ENCODE measurements at places on chromosomes 16 and 17.
A peak's percentile ranks its signal among the peaks of the same experiment; 100 is the strongest.

DNA sequence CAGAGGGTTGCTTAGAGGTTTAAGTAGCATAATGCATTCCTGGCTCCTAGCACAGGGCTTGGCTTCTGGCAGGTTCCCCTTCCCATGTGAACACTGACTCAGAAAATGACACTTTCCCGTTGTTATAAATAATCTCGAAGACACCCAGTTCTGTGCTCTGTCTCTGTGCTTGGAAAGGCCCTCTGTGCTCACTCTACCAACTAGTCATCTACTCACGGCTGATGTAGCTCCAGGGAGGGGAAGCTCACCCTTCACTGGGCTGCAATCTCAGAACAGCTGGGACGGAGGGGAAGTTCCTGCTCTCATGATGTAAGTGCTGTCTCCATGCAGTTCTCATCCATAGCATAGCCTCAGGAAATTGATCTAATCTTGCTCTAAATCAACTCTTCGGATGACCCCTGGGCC is 230.5 kb upstream of the ASIC2 start:
- no peak for DNase-seq

- DNase-seq: no peak
Observed at GRCh38 chr17:2238432-2239169, 65.0 kb downstream of the SMG6 start.

DNA sequence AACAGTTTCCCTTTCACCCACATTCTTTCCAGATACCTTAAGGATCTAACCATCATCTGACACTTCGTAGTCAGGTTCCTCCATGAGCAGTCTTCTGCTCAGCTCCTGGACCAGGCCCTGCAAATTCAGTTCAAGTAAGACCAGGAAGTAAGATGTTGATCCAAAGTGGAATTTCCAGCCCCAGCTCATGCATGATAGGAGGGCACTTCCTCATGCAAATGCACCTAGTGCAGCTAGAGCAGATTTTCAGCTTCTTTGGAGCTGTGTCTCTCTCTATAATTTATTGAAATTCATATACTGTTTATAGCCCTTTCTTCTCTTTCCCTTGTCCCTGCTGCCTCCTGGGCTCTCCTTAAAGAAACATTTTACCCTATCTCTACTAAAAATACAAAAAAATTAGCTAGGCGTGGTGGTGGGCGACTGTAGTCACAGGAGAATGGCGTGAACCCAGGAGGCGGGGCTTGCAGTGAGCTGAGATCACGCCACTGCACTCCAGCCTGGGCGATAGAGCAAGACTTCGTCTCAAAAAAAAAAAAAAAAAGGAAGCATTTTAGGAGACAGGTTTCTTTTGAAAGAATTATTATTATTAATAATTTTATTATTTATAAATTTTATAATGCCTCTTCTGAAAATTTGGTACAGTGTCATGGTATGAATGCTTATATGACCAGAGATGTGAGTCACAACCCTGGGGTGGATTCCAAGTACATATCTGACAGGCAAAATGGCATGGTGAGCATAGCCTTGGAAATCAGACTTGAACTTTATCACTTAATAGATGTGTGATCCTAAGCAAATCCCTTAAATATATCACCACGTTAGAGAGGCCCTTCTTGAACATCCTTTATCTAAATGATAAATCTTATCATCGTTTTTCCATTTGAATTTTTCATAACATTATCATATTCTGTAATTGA is 94.3 kb downstream of the SSH2 start:
- DNase-seq: peak; percentile 39

- no peak for DNase-seq
Observed at GRCh38 chr17:33202021-33202420, 91.1 kb downstream of the ASIC2 start.

- no peak for DNase-seq
Observed at GRCh38 chr17:47244697-47245096, 8.9 kb upstream of the ITGB3 start.

DNA sequence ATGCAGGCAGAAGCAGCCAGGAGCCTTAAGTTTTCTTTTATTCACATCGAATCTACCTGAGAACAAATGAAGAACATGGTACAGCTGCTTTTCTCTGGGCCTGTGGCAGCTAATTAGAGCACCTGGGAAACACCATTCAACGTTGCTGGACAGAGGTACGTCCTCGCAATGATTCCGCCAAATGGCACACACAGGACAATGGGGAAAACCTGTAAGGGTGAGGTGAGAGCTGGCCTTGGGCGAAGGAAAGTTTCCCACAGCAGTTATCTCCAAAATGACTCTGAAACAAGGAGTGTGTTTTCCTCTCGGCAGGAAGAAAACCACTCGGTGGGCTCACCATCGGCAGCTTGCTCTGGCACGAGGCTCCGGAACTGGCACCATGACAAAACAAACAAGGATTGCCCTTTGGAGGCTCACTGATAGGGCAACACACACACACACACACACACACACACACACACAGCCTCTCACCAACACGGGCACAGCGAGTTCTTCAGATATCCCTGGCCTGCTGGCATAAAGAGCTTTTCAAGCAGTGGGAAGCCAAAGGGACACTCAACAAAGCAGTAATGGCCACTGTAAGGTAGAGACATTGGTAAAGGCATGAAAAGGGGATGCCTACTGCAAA is 73.7 kb downstream of the ZFHX3 start:
- peak; percentile 16 for DNase-seq

DNA sequence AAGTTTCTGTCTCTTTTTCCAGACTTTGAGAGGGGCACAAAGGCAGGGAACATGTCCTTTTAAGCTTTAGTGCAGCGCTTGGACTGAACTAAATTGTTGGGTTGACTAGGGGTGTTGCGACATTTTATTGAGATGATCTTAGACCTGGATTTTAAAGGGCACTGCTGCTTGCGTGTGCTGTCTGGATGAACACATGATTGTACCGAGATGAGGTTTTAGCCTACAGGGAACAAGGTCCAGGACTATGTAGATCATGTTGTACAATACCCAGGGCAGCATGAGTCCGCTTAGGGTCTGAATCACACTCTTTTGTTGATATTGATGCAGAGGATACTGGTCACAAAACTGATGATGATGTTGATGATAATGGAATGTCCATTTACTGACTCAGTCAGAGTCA is 5.2 kb upstream of the RGS9 start:
- DNase-seq: no peak

- no peak for DNase-seq
Observed at GRCh38 chr17:81083125-81083765, 48.3 kb downstream of the BAIAP2 start.

GRCh38 chr16:76335180-76335974 is 58.2 kb downstream of the CNTNAP4 start:
- no peak for DNase-seq

DNA sequence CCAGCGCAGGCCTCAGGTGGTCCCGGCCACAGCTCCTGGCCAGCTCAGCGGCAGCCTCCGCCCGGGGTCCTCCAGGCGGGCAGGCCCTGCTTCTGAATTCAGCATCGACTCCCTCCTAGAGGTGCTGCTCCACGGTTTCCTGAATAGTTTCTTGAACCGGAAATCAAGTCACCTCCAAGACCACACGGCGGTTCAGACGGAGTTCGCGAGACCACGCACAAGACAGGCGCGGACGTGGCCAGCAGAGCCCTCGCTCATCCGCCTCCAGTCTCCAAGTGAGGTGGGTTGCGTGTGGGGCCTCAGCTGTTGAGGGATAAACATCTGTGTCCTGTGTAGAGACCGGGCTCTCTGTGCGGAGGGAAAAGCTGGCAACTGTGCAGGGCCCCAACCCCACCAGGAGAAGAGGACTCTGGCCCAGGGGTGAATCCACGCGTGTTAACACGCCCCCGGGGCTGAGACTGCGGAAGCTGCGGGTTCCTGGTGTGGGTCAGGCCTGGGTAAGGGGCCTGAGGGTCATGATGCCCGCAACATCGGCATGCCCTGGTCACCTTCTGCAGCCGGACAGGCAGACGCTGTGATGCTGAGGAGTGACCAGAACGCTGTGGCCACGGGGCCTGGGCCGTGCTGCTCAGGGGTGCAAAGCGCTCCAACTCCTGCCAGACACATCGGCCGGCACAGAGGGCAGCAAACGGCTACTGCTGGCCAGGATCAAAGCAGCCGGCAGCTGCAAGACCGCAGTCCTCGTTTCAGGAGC is 55.0 kb upstream of the METRNL start:
- no peak for DNase-seq

- no peak for DNase-seq
Observed at GRCh38 chr17:3655766-3656165, 12.6 kb downstream of the TAX1BP3 start.

GRCh38 chr17:40541060-40541872 is 24.0 kb downstream of the CCR7 start:
- DNase-seq: no peak

DNA sequence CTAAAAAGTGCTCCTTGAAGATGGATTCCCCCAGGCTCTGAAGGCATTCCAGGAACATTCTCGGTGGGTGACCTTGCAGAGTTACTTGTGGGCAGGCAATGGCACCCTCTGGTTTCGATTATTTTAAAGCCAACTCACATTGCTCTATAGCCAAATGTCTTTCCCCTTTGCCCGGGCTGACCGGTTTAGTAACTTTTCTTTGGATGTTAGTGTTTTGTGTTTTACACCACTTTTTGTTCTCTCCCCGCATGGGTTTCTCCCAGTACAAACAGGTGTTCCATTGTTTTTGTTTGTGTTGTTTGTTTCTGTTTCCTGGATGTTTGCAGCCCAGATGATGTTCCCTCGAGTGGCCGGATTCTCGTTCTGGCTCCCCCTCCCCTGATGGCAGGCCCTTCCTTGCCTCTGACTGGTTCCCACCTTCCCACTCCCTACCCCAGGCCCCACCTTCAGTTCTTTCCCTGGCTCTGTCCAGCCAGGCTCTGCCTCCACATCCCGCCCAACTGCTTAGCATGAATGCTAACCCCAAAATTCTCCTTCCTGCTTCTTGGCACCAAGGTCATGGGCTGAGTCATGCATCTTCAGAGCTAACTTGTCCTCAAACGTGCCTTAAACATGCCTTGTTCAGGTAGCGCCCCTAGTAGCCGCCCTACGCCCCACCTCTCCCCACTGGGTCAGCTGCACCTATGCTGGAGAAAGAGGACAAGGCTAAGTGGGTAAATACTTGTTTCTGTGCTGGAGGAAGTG is 40.6 kb downstream of the ELAC2 start:
- DNase-seq: no peak

DNA sequence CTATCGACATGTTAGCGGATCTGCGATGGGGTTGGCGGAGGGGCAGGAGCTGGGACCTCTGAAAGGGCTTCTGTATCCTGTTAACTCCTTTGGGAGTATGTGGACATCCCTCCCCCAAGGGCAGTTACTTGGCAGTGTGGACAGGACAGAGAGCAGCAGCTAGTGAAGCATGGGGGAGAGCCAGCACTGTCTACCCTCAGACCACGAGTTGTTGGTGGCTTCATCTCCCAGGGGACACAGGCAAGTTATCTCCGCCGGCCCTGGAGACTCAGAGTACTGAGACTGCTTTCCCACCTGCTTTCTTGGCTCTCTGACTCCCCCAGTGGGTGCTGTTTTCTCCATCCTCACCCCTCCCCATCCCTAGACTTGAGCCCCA is 5.3 kb upstream of the GFAP start:
- DNase-seq: no peak

DNA sequence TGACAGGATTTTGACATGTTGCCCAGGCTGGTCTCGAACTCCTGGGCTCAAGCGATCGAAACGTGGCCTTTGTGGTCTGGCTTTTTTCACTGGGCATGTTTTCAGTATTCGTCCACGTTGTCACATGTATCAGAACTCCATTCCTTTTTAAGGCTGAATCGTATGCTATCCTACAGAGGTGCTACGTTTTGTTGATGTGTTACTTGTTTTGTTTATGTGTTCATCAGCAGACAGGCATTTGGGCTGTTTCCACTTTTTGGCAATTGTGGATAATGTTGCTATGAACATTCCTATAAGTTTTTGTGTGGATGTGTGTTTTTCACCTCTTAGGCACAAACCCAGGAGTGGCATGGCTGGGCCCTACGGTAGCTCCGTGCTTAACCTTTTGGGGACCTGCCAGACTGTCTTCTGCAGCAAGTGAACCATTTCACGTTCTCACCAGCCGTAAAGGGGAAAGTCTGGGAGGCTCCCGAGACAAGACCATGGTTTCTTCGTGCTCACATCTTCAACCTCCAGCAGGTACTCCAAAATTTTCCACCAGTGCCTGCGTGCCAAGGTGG is 26.9 kb downstream of the ADCY9 start:
- DNase-seq: no peak

- no peak for DNase-seq
Observed at GRCh38 chr17:70420861-70421445, 251.6 kb downstream of the KCNJ2 start.

GRCh38 chr17:33416131-33416530 is 123.0 kb upstream of the ASIC2 start:
- DNase-seq: no peak

GRCh38 chr17:59751955-59752413 is 44.5 kb downstream of the VMP1 start:
- no peak for DNase-seq

GRCh38 chr16:2857451-2858244 is at the start of gene PRSS22:
Gene PRSS22 (minus strand): TSS chr16:2858170. CDS start chr16:2858104, 66 bp downstream.
- DNase-seq: no peak

DNA sequence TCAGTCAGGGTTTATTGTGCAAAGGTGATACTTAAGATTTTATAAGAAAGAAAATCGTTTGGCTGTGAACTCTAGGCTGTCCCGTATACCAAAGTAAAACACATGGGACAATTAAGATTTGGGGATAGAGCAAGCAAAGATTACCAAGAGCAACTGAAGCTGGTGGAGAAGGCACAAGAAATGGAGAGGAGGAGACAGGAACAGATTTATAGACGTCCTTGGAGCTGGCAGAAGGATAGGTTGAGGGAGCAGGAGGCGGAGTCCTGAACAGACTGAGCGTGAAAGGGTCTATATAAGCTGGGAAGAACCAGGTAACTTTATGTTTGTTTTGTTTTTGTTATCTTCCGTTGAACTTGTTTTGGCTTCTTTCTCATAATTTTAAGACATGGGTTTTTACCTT is 3.8 kb downstream of the TNRC6C start:
- no peak for DNase-seq

DNA sequence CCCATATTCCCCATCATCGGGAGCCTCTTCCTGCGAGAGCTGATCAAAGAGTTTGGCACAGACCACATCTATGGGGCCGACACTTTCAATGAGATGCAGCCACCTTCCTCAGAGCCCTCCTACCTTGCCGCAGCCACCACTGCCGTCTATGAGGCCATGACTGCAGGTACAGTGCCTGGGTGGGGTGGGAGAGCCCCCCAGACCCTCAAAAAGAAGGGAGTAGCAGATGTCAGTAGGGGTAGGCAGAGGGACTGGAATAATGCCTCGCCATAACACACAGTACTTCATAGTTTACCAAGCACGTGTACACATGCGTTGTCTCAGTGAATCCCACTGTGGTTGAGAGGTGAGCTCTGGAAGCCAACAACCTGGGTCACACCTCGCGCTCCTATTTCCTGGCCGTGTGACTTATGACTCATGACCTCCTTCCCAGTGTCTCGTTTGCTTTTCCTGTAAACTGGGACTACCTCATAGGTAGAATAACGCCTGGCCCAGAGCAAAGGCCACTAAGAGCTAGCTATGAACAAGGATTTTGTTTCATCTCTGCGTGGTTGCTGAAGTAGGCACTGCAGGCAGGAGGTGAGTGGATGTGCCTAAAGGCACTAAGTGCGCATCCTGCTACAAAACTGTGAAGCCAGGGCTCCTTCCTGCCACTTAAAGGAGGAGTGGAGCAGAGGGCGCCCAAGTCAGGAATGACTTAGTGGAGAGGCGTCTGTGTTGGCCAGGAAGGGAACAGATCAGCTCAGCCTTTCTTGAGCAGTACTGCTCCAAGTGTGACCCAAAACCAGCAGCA is 5.2 kb downstream of the NAGLU start:
- no peak for DNase-seq

GRCh38 chr17:48295362-48296288 is 134.4 kb downstream of the SKAP1 start:
- DNase-seq: no peak

Data from astrocyte of the hippocampus (primary cell).